ENCODE measurements at places on chromosomes 2 and 18.

- DNase-seq: no peak
These were observed 40.2 kb downstream of the POLR1A start for GRCh38 chr2:86065512-86065911.

GRCh38 chr18:5604778-5605177, 61.0 kb upstream of the EPB41L3 start:
- DNase-seq: no peak

DNA sequence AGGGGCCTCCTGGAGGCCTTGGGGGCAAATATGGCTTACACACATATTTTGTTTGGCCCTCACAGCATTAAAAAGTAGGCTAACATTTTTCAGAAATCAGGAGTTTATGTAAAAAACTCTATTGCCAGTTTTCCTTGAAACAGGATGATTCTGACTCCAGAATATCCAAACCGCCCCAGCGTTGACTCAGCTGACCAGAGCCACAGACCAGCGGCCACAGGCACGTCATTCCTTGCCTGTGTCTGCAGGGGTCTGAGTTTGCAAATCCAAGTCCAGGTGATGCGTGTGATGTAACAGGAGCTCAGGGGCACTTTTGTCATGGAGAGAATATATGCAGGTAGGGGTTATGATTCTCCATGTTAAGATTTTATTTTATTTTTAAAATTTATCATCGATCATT, 79.4 kb upstream of the ALKAL2 start:
- no peak for DNase-seq

DNA sequence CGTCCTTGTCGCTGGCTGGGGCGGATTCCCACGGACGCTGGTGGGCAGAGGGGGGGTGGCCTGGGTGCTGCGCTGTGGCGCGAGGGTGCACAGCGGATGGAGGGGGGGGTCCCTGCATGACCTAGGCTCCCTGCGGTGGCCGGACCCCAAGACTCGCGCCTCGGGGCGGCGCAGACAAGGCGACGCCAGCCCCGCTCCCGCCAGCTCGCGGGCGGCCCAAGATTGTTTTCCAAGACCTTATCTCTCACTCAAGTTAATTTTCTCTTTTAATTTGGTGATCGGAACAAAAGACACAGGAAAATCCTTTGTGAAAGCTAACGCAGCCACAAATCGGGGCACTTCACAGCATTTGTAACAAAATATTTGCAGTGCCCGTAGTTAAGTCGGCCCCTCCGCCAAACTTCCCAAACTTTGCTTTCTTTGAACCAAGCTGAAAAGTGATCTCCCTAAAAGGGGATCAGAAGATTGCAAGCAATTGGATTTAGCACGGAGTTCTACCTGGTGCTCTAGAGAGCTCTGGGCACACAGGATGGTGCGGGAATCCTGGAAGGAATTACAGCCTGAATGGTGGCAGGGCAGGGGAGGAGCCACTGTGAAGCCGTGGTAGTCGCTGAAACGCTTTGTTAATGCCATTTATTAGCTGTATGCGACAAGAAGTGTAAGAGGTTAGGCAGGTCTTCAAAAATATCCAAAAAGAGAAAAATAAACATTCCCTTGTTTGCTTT, 4.8 kb upstream of the ID2 start:
- no peak for DNase-seq

- DNase-seq: no peak
These were observed 161.4 kb downstream of the ZEB2 start for GRCh38 chr2:144358374-144358964.
